ENCODE measurements at places on chromosomes 11 and 22.

- no peak for DNase-seq
These were observed 163.4 kb upstream of the NCAM1 start for GRCh38 chr11:112797648-112798293.

- DNase-seq: no peak
These were observed 83.7 kb downstream of the RPL27A start for GRCh38 chr11:8766043-8766987.

DNA sequence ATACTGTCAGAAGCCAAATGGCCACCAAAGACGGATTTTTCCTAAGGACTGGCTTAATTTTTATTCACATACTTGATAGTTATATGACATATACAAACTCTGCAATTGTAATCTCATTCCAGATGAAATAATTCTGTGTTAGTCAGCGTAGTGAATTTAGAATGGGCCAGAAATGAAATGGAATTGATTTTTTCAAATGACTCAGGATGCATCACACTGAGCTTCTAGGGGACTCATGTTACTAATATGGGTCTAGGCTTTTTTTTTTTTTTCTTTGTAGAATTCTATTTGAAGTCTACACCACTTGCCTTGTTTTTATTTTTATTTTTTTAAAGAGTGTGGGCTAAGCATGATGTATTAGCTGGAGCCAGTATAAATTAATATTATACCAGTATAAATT is 62.7 kb downstream of the SPECC1L start:
- no peak for DNase-seq

- DNase-seq: no peak
These were observed 1.1 kb downstream of the SCN2B start for GRCh38 chr11:118175031-118175992.
